NCI-H1105 treated with DMSO at 0.1 percent for 48 hours (cell line): ENCODE measurements at places on chromosomes 6 and 20.

GRCh38 chr6:72863131-72863530 lies 241.3 kb downstream of the KCNQ5 start:
- no peak for DNase-seq

GRCh38 chr6:147176795-147177194 lies 27.4 kb upstream of the STXBP5 start:
- DNase-seq = no peak

DNA sequence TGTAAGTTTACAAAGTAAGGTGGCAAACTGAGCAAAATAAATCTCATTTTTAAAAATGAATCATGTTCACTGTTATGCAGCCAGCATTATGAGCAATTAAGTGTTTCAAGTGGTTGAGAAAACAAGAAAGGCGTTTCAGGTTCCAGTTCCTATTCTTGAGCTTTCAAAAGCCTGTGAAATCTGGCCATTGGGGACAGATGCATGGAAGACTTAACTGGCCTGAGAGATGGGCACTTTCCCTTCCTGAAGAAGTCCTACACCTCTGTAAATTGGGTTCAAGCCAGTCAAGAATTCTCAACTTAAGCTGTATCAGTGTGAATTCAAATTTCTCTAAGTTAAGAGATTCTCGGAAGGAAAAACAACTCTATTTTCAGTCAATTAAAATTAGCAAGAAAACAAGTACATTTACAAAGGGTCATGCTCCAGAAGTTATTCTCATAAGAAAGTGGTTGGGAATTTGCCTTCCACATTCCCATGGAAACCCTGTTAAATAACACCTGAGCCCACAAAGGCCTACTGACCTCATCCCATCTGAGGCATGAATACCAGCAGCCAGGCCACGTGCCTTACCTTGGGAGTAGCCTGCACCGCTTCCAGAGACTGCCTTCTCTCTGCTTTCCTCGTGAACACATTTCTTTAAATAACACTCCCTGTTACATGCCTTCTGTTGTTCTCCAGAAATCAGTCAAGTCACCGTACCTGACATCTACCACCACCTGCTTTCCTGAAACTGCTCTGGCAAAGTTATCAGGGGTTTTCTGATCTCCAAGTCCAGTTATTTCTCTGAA lies 19.4 kb downstream of the MAP3K5 start:
- DNase-seq = peak; percentile 27

DNA sequence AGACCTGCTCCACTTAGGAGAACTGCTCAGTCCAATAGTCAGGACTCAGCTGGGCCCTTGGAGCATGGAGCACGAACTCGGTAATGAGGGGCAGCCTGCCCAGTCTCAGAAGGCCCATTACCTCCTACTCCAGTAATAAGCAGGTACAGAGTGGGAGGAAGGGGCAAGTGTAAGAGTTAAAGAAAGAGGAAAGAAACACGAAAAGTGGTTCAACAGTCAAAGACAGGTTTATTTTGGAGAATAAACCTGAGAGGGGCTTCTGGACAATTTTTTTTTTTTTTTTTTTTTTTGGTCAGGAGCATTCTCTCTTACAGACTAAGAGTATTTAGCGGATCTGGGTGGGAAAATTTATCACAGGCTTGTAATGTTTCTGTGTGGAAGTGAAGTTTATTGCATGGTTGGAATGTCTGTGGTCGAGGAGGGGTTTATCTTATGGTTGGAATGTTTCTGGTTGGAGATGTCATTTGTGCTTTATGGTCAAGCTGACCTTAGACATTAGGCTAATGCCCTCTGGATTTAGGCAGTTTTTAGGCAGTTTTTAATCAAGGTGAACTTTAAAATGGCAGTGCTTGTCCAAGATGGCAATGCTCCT lies 340.1 kb downstream of the BCKDHB start:
- no peak for DNase-seq

DNA sequence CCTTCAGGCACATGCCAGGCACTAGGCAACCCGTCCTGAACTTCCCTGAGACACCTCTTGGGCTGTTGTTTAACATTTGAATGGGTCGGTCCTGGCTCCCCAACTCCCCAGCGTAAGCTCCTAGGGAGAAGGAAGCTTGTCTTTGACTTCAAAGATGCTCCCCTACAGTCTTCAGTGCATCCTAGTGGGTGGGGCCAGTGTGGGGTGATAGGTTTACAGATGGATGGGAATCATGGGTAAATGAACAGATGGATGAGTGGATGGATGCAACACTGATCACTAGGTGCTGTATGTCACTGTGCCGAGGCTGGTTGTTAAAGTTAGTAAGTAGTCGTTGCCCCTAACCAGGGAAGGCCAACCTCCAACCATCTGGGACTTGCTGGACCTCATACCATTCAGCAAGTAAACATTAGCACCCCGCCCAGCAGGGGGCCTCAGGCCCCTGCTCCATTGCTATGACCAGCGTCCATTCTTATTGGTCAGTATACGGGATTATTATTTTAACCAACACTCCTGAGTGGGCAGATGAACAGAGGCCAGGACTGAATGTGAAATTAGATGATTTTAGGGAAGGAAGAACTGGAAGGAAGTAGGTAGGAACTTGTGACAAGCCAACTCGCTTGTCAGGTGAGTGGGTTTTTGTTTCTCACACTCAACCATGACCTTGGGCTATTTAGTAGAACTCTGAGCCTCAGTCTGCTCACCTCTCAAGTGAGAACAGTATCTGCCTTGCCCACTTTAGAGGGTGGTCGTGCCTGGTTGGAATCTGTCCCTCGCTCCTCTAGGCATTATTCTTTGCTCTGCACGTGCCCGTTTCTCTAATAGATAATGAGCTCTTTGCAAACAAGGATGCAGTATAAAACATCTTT lies 82.9 kb upstream of the FOXP4 start:
- DNase-seq = no peak

DNA sequence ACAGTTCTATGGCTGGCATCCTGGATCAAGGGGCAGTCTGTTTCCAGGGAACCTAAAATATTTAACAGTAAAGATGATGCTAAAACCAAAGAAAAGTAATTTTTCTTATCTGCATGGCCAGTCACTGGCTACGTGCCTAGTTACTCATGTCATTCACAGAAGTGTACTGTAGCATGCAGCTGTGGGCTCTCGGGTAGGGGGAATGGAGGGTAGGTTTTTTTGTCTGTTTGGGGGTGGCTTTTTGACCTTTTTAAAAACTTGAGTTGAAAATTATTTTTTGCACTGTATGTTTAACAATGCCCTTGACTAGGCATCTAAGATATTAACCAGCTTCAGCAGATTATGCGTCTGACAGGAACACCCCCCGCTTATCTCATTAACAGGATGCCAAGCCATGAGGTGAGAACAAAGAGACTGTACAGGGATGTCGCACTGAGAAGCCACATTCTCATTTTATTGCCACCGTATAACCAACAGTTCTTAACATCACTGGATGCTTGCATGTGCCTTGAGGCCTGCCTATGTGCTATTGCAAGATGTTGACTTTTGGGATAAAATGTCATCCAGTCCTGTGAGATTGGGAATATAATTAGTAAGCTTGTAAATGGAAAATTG lies 30.3 kb upstream of the MAPK13 start:
- DNase-seq = no peak

GRCh38 chr20:10125757-10126156 lies 91.0 kb downstream of the ANKEF1 start:
- DNase-seq = no peak

DNA sequence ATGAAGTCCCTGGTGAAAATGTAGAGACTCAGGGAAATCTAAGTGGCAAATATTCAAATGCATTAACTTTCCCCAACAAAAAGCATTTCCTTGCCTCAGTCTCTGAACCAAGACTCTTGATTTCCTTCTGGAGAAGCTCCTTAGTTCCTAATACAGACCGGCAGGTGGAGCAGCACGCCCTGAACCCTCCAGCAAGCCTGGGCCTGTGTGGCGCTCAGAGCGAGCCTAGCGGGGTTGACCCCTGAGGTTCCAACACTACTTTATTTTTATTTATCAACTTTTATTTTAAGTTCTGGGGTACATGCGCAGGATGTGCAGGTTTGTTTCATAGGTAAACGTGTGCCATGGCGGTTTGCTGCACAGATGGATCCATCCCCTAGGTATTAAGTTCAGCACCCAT lies 50.8 kb downstream of the PACRG start:
- DNase-seq = no peak

GRCh38 chr6:3292431-3293197 lies 33.9 kb downstream of the PSMG4 start:
- DNase-seq = no peak
